ENCODE measurements at places on chromosomes 6 and 20.

- no peak for DNase-seq
These were observed 434 bp downstream of the ZKSCAN4 start for GRCh38 chr6:28251661-28252008.

DNA sequence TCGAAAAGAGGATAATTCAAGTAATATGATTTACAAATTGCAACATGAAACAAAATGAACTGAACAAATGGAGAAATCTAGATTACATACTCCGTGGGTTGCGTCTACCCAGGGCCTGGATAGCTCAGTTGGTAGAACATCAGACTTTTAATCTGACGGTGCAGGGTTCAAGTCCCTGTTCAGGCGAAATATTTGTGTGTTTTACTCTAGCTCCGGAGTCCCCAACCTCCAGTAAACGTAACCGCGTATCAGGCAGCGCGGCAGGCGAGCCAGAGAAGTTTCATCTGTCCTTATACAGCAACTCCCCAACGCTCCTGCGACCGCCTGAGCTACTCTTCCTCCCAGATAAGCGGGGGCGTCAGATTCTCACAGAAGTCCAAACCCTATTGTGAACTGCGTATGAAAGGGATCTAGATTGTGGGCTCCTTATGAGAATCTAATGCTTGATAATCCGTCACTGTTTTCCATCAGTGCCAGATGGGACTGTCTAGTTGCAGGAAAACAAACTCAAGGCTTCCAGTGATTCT, 176.1 kb downstream of the TRIM27 start:
- DNase-seq, result no peak

GRCh38 chr20:62151225-62151624, 7.7 kb downstream of the SS18L1 start:
- DNase-seq, result no peak

DNA sequence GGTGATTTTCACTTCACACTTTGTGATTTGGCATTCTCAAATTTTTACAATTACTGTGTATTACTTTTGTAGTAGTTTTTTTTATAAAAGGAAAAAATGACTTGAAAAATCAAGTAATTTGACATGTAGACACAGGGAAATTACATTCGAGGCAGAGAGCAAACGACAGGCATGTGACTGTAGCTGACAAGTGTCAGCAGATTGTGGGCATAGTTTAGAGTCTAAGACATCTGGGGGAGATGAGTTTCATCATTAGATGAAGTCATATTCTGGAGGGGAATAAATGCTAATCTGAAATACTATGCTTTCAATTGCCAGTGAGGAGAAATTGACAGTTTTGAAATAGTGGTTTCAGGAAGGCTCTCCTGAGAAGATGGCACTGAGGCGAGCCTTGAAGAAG, 126.0 kb downstream of the MTHFD1L start:
- no peak for DNase-seq

GRCh38 chr6:80454197-80454596, 347.7 kb downstream of the BCKDHB start:
- no peak for DNase-seq

DNA sequence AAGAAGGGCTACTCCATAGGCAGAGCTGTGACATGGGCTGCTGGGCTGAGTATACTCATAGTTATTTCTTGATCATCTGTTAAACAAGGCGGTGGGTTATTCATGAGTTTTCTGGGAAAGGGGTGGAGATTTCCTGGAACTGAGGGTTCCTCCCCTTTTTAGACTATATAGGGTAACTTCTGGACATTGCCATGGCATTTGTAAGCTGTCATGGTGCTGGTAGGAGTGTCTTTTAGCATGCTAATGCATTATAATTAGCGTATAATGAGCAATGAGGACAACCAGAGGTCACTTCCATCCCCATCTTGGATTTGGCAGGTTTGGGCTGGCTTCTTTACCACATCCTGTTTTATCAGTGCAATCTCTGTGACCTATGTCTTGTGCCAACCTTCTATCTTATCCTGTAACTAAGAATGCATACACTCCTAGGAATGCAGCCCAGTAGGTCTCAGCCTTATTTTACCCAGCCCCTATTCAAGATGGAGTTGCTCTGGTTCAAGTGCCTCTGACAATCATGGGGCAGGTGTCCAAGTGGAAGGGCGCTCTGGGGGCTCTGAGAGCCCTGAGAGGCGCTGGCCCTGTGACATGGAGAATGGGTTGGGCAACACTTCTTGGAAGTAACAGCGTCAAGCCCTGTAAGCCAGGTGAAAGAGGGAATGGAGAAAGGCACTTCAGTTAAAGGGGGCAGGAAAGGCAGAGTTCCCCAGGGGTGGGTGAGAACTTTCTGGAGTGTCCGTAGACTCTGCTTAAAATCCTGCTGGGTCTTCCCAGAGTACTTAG, 354.2 kb upstream of the SULF2 start:
- no peak for DNase-seq

DNA sequence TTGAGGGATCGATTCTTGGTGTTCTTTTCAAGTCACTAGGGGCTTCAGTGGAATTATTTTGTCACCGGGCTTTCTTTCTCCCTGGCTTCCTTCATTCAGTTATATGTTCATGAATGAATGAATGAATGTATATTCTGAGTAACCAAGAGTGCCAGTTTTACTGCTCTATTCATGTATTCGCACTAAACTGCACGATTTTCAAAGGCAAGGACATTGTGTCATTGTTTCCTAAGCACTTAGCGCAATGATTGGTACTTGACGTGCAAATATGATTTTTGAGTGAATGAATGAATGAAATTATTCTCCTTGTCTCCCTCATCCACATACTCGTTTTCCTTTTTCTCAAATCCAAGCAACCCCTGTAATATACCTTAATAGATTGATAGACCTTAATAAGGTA, 822 bp downstream of the AFG1L start:
- DNase-seq, result no peak

DNA sequence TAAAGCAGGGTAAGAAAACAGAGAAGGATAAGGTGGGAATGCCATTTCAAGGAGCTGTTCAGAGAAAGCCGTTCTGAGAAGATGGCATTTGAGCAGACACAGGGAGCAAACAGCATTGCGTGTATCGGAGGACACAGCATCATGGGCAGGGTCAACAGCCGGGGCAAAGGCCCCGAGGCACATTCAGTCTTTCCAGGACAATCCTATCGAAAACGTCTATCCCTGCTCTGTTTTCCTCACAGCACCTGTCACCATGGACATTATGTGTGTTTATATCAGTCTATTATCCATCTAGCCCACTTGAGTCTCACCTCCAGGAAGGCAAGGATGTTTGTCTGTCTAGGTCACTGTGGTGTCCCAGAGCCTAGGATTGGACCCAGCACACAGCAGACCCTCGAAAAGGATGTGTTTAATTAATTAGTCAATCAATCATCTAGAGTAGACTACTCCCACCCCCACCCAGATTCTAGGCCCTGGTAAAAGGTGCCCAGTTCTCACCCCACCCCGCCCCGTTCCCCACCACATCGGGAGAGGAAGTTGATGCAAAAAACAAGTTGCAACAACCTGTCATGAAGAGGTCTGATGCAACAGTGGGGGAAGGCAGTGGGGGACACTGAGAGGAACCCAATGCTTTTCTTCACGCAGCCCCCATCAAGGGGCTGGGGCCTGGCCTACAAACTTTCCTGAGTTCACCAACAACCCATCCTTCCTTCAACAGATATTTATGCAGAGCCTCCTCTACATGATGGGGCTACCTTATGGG, 66.6 kb downstream of the PREX1 start:
- DNase-seq, result no peak

DNA sequence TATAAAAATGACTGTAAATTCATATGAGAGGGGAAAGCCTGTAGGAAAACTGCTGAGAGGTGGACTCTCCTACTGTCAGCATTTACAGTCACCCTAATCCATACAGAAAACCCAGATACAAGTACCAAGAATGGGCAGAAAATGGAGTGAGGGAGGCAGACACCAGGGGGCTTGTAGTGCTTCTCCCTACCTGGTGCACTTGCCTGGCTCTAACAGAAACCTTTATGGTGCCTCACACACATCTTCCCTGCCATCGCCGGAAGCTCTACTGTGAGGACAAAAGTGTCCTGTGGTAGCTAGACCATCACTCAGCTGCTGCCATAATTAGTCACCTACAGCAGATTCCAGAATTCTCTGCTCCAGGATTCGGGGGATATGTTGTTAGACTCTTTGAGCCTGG, 441.3 kb downstream of the TFAP2B start:
- DNase-seq, result no peak
